AG20443 (cell line): ENCODE measurements at places on chromosomes 6 and 20.

GRCh38 chr20:38818113-38819065 is 12.9 kb downstream of the PPP1R16B start:
- DNase-seq, result no peak

DNA sequence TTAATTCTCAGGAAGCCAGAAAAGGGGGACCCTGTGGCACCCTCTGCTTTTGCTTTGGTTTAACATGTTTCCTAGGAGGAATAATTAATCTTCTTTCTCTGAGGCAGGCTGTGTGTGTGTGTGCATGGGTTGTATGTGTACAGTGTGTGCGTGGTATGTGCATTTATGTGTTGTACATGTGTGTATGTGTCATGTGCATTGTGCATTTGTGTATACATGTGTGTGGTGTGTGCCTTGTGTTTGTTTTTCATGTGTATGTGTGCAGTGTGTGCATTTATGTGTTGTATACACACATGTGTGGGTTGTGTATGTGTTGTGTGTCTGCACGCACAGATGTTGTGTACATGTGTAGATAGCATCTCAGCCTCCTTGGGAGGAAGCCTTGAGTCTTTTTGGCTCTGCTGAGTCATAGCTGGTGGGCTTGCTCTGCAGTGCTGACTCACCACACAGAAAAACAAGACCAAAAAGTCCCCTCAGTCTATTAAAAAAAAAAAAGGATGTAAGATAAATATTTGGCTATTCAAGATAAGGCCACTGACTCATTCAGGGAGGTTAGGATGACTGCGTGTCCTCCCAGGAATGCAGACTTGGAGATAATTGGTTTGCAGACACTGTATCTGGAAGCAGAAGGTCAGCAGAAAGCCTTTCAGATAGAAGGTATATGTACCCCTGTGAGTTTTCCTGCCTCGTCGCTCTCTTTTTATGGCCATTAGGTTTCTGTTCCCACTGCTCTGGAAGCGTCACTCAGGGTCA is 58.6 kb downstream of the SYNJ2 start:
- DNase-seq, result peak; percentile 80

DNA sequence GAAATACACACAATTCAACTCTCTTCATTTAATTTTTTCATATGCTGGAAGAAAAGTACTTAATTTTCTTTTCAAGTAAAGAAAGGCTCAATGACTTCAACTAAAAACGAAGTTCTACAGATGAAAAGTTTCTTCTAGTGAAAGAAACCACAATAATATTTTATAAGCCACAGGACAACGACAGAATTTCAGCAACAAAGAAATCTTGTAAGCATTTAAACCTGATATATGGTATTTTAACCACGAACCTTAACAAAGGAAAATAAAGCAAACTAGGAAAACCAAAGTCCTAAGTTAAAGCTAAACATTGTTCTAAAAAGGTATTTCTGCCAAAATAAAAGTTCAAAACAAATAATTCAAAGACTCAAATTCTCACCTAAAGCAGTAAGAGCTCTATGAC is 24.6 kb upstream of the DST start:
- DNase-seq, result no peak

DNA sequence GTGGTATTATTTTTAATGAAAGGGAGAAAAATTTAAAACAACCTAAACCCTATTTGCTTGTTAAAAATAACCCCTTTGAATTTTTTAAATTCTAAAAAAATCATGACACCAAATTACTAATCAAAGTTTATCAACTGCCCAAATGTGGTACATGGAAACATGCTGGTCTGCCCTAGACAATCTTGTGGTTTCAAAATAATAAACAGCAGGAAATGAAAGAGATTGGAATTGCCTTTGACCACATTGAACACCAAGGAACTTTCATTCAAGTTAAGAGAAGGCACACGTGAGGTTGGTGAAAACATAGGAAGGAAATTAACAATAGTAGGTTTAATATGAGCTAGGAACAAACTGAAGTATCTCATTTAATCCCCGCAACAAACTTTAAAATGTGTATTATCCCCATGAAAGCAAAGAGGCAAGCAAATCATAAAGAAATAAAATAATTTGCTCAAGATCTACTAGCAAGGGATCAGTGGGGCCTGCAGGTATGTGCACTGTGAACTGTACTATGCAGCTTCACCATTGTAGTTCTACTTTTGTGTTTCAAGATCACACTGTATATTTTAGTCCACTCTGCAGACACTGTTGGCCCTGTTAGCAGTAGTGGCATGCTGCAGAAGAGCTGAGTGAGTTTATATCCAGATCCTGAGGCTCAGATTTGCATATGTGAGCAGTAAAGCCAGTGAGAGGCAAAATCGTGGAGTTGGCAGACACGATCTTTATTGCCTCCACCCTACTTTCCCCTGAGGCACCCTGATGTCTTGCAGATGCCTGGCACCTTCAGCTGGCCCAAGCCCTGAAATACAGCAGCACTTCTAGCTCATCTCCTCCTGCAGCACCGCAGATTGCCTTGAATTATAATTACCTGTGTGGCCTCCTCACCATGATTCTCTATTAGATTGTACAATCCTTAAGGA is 157.8 kb upstream of the TENT5A start:
- DNase-seq, result no peak

DNA sequence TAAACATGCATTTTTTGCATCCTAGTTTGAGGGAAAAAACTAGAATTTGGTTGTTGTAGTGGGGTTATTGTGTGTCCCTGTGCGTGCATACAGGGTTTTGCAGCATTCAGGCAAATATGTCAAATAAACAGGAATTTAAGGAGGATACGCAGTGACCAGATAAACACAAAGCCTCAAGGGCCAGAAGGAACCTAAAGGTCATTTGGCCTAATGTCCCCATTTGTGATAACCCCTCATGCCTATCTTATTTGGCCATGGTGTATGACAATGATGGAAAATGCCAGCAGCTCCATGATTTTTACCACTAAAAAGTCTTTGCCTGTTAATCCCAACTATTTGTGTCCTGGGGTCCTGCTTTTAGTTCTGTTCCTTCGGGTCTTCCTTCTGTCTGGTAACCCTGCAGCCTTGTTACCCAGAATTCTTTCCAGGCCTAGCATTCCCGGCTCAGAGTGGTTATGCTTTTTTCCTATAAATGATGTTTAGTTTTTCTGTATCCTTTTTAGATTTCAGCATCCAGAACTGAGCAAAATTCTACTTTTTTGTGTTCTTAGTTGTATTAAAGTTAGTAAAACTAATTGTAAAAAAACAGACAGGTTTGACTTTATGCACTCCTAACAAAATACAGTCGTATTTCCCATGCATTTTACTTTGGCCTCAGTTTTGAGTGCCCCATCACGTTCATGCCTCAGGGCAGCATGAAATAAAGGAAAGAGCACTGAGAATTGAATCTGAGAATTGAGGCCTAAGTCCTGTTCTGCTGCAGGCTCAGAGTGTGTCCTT is 4.4 kb downstream of the STX16 start:
- no peak for DNase-seq

- no peak for DNase-seq
Observed at GRCh38 chr6:7692453-7692784, 33.5 kb upstream of the BMP6 start.

DNA sequence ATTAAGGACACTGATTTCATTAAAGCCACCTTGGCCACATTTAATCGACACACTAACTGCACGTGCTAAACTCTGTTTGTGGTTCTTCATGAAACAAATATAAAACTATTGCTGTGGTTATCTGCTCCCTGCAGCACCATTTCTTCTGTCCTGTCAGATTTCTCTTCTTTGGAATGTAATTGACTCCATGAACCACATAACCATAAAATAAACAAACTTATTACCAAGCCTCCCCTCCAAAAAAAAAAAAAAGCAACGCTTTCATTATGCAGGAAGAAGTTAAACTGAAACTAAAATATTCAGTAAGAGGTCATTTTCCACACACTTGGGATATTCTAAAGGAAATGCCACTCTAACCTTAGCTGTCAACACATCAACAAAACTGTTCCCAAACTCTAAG is 319.1 kb upstream of the NT5E start:
- DNase-seq, result no peak

DNA sequence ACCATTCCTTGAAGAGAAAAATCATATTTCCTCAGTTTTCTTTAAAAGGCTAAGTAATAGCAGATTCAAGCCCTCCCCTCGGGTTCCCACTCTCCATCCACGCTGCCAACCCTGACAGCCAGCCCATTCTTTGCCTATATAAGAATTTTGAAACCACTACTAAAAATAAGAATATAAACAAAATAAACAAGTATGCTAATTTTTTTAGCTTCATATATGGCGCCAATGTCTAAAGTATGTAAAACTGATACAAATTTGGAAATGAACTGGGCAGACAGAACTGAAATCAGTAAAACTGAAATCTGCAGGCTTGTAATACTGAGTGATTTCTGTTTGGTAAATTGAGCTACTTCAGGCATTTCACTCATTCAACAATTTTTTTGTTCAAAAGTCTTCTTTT is 19.0 kb downstream of the ELOVL2 start:
- no peak for DNase-seq

DNA sequence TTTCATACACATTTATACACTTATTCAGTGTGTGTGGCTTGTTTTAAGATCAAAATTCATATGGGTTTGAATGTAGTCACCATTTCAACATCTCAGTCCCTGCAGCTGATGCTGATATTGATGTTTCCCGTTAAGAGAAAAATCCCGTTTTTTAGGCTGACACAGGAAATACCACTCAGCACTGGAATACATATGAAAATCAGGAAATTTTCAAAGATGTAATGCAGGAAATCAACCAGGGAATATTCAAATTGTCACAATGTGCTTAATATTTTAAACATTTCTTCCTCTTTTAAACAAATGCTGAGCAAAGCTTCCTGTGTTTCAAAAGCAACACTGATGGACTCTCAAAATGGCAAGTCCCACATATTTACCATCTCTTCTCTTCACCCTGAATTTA is 94.5 kb upstream of the MARCKS start:
- no peak for DNase-seq

DNA sequence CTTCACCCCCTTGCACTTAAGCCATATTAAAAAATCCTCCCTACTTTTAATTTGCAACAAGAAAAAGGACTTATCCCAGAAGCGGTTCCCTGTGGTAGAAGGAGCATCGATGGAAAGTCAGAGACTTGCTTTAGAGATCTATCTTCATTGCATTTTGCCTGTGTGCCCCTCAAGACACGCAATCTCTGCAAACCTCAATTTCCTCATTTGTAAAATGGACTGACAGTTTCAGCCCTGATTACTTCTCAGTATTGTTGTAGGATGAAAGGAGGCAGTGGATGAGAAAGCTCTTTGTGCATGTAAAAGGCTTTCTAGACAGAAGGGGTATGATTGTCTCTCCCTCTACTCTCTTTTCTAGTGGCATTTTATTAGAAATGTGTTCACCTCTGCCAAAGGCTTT is 410.2 kb downstream of the CDC5L start:
- no peak for DNase-seq

GRCh38 chr6:79420054-79420453 is 117.2 kb downstream of the LCA5 start:
- no peak for DNase-seq

DNA sequence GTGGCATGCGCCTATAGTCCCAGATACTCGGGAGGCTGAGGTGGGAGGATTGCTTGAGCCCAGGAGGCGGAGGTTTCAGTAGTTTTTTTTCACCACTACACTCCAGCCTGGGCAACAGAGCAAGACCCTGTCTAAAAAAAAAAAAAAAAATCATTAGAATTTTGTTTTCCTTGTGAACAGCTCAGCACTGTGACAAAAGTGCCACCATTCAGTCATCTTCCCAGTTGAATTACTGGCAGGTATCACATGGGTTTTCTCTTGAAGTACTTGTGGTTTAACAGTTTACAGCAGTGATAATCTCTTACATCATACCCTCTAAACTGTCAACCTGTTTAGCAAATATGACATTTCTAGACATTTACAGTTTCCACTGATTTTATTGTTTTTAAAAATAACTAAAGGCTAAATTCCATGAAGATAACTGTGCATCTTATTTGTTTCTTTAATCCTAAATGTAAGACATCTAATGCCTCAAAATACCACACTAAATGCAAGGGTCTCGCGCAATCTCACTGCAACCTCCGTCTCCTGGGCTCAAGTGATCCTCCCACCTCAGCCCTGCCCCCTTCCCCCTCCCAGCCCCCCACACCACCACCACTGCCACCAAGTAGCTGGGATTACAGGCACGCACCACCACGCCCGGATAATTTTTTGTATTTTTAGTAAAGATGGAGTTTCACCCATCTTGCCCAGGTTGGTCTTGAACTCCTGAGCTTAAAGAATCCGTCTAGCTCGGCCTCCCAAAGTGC is 7.0 kb downstream of the TRPC4AP start:
- DNase-seq, result no peak

DNA sequence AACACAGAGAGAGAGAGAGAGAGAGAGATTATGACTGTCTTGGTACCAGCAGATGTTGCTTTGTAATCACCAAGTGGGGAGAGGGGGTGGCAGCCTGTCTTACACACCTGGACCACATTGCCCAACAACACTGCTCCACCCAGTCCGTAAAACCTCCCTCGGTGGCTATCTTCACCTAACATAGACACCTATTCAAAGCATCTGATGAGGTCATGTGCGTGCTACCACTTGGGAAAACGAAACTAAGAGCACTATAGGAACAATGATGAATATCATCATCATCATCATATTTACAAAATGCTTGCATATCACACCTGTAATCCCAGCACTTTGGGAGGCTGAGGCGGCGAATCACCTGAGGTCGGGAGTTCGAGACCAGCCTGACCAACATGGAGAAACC is 24.1 kb upstream of the SALL4 start:
- DNase-seq, result no peak

- no peak for DNase-seq
Observed at GRCh38 chr6:108312605-108313004, 17.8 kb downstream of the AFG1L start.

DNA sequence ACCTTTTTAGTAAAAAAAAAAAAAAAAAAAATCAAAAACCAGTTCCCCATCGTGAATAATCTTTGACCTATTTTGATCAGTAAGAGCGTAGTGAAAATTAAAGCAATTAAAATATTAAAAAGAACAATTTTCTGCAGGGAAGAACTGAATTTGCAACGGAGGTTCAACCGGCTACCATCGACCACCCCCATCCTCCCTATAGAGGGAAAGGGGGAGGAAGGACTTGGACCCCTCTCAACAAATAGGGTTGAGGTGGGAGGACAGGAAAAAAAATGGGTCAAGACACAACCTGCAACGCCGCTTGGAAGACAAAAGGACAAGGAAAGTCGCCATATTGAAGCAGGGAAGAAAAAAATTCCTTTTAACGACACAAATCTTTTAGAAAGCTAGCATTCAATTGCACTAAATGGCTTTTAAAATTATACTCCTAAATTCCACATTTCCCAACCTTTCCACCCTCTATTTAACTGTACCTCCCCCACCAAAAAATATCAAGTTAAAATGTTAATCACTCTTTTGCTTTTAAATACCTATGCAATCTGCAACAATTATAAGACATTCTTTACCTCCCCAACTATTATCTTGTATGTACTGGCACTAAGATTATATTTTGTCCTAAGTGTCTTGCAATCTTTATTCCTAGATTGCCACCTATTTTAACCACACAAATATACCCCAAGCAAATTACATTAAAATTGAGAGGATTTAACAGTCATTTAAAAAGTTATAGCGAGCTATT is 1.7 kb downstream of the PPP1R10 start:
- no peak for DNase-seq

GRCh38 chr6:14665827-14666724 is 548.5 kb downstream of the CD83 start:
- DNase-seq, result peak; percentile 78

- no peak for DNase-seq
Observed at GRCh38 chr6:123850555-123850954, 46.9 kb downstream of the NKAIN2 start.

GRCh38 chr20:32685541-32686529 is 12.1 kb upstream of the C20orf203 start:
- peak; percentile 84 for DNase-seq

GRCh38 chr6:106085984-106086813 is at the start of gene PRDM1:
PRDM1 (plus strand) TSS chr6:106086336; CDS start chr6:106086554, 218 bp downstream.
- DNase-seq, result peak; percentile 64
